ENCODE measurements at places on chromosomes 5 and 9. TPM values are rescaled to one million over a fixed set of nuclear protein-coding genes. Genes with fewer than 3 reads are reported as not detected.

GRCh38 chr5:67976891-67977601, 238.5 kb upstream of the PIK3R1 start:
- H3K27ac ChIP-seq, result no peak overlapping the region
- no peaks in the 10 kb centered on the region for H3K36me3 ChIP-seq
- DNase-seq, result no peak
- H3K27me3 ChIP-seq, result no peaks in the 10 kb centered on the region

DNA sequence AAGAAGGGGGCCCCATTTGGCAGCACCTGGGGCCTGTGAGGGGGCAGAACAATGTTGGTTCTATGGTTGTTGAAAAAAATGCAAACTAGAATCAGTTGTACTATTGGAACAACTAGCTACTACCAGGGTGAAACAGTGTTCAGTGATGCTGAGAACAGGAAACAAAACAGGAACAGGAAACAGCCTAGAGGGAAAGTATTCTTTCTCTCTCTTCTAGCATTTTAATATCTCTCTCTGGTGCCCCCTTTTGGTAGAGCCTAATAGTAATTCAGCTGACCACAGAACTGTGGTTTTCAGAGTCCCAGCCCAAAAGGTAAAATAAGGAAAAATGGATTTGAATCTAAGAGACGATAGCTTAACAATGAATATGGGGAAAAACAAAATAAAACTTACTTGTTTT, 138.0 kb upstream of the KCNN2 start:
- H3K36me3 ChIP-seq, result no peaks in the 10 kb centered on the region
- H3K27ac ChIP-seq, result no peak overlapping the region
- H3K4me1 ChIP-seq, result no peaks in the 10 kb centered on the region
- H3K27me3 ChIP-seq, result no peaks in the 10 kb centered on the region
- no peak for DNase-seq

The CDX1 gene
- 1.0 TPM for total RNA-seq

The CDK9 gene
- total RNA-seq, result 78.0 TPM

The FAT2 gene
- 38.4 TPM for total RNA-seq

The GMCL2 gene
- total RNA-seq, result not detected

- DNase-seq, result no peak
- H3K27ac ChIP-seq, result no peak overlapping the region
- H3K27me3 ChIP-seq, result no peaks in the 10 kb centered on the region
- H3K4me3 ChIP-seq, result no peak overlapping the region
- peaks cover 21% of the 10 kb centered on the region for H3K36me3 ChIP-seq
These were observed 43.9 kb downstream of the MCCC2 start for GRCh38 chr5:71631070-71631469.

The CCL27 gene
- 0.78 TPM for total RNA-seq

The EPB41L4B gene
- total RNA-seq, result 19.3 TPM

The INSL6 gene
- total RNA-seq, result not detected

The SEPTIN8 gene
- 60.2 TPM for total RNA-seq

The DMRT3 gene
- total RNA-seq, result not detected

DNA sequence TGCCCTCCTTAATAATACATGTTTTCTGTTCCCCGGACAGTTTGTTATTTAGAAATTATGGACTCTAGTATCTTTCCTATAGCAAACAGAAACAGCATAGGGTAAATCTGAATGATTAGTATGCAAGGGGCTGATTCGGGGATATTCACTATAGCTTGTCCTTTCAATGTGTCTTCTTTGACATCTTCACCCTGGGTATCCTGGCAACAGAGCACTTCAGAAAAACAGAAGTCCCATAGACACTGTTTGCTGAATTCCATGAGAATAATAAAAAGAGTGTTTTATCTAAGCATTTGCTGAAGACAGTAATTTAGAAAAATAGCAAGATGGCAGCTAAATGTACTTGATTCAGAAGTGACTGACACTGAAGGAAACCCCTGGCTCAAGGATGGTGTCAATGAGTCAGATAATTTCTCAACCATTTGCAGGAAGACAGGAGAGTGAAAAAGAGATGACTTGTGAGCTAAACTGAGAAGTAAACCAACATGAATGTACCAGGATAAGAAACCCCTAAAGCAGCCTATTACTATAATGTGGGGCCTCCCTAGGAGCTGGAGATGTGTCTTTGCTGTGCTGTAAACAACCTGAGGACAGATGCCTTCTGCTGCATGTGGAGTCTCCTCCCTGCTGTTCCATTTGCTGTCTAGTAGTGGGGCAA, 246.2 kb downstream of the MAN2A1 start:
- no peaks in the 10 kb centered on the region for H3K27me3 ChIP-seq
- no peaks in the 10 kb centered on the region for H3K4me1 ChIP-seq
- H3K36me3 ChIP-seq, result no peaks in the 10 kb centered on the region
- no peak overlapping the region for H3K4me3 ChIP-seq

Data from osteocyte (in vitro differentiated cells).